ENCODE measurements at places on chromosomes 12 and 14.

DNA sequence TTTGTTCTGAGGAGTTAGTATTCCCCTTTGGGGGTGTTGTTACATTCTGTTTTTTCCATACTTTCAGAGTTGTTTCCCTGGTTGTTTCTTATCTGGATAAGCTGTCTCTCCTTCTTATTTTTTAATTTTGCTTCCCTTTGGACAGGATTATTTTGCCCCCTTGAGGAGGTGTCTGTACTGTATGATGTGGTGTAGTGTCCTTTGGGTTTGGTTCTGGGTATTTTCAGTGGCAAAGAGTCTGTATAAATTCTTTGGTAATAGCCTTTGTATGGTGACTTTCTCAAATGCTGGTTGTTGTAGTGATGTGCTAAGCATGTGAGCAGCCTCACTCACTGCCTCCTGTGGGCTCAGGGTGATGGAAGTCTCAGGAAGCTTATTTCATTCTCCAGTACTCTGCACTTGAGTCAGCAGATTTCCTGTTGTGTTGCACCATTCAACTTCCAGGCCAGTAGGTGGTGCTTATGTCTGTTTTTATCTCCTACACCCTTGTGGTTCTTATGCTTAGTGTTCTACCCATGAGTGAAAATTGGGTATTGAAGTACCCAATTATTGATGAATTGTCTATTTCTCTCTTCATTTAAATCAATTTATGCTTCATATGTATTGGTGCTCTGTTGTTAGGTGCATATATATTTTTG is 103.3 kb upstream of the PMCH start:
- DNase-seq = peak; percentile 13

DNA sequence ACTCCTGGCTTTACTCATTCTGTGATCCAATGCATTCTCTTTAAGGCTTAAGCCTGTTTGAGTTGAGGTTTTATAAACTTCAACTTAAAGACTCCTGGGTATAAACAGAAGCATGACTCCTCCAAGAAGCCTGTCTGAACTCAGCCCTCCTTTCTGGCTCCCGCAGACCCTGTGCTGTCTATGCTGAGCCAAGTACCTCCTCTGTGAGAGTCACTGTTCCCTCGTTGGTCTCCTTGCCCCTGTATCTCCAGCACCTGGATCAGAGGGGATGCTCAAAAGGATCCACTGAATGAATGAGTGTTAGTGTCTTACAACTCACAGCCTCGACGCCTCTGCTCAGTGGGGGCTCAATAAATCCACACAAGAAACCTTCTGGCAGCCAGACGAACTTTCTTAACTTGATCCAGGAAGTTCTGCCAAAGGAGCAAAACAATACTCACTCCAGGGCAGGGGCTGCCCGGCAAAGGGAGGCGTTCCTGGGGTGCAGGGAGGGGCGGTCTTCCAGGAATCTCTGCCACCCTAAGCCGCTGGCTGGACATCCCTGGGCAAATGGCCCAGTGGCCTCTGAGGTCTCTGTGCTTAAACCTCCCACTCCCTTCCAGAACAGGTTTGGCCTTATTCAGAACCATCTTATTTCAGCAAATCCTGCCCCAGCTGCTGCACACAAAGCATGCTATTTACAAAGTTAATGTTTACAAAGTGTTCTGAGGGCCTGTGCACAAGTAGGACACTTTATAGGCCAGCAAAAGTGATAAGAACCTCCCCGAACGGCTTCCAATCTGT is 32.9 kb downstream of the MAP1LC3B2 start:
- no peak for DNase-seq

- DNase-seq = no peak
These were observed 30.4 kb upstream of the VWF start for GRCh38 chr12:6154730-6155459.

GRCh38 chr12:117011988-117012805 is 87.0 kb downstream of the TESC start:
- no peak for DNase-seq

DNA sequence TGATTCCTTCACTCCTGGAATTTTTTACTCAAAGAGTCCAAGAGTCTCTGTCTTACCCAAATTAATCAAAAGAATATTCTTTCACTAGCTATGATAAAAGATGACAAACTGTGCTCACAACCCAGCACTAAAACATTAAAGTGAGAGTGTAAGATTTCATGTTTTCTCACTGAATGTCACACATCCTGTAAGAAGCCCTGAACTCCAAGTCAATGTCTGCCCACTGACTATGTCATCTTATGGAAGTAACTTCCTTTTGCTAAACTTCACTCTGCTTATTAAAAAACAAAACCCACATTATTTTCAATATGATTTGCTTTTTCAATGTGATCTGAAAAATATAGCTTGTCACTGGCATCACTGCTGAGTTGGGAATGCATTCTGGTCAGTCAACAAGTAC is 15.6 kb downstream of the SPRING1 start:
- DNase-seq = no peak

- no peak for DNase-seq
These were observed 1.2 kb upstream of the HECTD1 start for GRCh38 chr14:31208546-31209424.

- DNase-seq = no peak
These were observed 37.7 kb downstream of the KCNMB4 start for GRCh38 chr12:70403826-70404225.

DNA sequence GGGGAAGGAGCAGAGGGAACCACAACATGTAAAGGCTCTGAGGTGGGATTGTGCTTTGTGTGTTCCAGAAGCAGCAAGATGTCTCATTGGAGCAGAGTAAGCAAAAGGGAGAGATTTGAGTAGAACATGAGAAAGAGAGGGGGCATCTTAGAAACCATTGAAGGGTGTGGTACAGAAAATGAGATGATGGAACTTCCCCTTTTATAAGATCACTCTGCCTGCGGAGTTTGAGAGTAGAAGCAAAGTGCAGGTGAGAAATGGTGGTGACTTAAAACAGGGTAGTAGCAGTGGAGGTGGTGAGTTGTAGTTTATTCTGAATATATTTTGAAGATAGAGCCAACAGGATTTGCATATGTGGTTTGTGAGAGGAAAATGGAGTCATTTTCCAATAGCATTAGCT is 56.0 kb downstream of the FBXO34 start:
- no peak for DNase-seq

DNA sequence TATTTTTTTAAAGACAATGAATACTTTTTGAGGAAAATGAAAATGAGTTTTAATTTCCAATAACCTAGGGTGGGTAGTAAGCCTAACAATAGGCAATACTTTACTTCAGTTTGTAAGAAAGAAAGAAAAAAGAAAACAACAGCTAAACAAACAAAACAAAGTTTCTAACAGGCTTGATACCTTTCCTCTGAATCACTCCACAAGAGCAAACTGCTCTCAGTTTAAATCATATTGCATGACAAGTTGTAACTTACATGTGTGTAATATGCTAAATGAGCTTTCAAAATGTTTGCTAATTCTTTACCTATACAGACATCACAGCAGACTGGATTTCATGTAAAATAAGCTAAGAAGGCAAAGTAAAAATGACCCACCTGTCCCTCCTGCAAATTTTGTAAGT is 6.7 kb upstream of the LMO3 start:
- DNase-seq = no peak

DNA sequence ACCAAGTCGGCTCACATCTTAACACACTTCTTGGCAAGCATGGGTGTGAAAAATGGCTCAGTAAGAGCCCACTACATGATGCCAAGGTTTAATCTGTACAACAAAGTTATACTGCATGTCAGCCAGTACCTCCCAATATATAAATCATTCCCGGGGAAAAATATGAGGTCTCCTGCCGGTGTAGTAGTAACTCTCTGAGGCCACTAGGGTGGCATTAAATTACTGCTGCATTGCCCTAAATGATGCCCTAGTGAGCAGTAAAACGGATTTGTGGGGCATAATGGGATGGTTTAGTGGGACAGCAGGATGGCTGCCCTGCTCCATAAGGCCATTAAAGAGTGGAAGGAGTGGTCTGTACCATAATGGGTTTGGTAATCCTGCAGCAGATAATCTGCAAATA is 267.7 kb downstream of the MED13L start:
- no peak for DNase-seq

DNA sequence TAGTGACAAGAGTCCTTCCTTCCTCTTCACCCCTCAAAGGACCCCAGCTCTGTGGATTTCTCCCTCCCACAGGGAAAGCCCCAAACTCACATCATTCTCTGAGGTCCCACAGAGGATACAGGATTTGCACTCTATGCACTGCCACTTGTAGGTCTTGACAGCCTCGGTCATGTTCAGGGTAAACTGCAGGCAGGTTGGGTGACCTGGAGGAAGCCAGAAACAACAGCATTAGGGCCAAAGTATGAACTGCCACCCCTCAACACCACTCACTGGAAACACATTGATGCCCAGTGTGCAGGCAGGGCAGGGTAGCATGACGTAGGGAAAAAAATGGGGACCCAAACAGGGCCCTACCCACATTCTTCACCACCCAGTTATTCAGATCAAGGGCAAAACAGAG is 264.4 kb downstream of the DPF3 start:
- no peak for DNase-seq

- DNase-seq = no peak
These were observed 213.0 kb downstream of the ADAMTS20 start for GRCh38 chr12:43338848-43339526.

DNA sequence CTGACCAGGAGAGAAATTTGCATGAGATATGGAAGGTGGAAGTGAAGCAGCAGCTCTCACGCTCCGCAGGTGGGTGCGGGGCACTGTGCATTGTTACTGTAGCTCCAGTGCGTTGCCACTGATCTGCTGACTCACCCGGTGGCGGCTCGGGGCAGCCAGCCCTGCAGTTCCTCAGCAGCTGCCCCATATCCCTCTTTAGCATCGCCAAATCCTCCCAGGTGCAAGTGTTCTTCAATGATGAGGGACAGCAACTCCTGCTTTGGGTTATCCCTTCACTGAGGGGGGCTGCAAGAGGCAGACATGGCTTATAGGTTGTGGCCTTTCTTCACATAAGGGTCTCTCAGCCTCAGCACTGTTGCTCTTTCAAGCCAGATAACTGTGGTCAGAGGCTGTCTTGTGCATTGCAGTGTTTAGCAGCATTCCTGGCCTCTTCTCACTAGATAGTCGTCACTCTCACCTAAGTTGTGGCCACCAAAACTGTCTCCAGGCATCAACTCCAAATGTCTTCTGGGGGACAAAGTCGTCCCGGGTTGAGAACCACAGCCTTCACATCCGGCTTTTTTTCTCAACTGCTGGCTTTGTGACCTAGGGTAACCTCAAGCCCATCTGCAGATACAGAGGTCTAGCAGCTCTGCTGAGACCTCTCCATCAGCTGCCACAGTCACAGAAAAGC is 180.8 kb downstream of the EFCAB11 start:
- DNase-seq = peak; percentile 46

GRCh38 chr12:31832740-31833729 is 104.2 kb upstream of the AMN1 start:
- peak; percentile 65 for DNase-seq

GRCh38 chr12:45622210-45622937 is 107.1 kb upstream of the ARID2 start:
- no peak for DNase-seq

DNA sequence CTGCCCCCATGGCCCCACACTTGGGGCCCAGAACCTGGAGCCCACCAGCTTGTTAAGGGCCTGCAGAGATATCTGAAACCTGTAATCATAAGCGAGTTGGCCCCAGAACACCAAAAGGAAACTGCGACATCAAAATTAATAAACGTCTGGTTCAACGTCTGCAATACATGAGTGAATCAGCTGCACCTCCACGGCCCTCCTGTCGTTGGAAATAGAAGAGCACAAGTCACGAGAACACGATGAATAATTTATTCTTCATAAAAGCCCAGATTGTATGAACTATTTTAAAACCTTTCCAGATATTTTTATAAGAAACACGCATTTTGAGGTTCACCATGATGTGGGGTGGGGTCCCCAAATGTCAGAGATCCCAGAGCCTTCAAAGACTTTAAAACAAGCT is 9.7 kb upstream of the CMKLR1 start:
- no peak for DNase-seq

DNA sequence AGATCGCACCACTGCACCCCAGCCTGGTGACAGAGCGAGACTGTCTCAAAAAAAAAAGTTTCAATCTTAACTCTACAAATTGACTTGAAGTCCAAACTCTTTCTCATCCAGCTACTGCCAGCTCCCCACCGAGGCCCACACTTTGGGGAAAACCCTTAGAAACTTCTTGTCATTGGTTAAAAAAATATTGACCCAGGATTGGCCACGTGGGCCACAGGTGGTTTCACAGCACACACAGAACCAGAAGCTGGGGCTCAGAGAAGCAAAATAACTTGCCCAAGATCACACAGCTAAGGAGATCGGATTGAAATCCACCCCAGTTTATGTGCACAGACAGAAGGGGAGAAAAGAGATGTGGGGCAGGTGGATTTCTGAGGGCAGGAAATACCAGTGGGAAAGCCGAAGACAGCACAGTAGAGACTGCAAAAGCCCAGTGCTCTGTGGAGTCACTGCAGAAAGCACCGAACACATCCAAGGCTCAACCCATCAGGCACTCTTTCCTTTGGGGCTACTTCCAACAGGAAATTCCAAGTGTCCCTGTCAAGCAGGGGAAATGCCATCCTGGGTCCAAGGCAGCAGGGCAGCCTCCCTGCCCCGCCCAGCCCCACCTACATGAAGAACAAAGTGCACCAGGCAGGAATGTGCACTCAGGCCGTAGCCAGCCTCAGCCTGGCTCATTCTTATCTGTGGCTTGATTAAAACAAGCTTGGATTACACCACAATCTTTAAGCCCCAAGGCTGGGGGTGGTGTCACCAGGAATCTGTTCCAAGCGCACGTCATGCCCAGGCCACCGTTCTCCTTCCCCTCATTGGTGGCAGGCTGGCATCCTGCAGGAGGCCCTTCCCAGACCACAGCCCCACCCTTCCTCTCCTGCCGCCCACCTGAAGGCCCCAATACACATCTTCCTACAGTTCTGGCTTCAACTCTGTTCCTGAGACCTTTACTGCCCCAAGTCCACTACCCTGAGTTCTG is 72.5 kb downstream of the ITPK1 start:
- no peak for DNase-seq

GRCh38 chr12:108613548-108613947 is 15.7 kb upstream of the TMEM119 start:
- DNase-seq = no peak

DNA sequence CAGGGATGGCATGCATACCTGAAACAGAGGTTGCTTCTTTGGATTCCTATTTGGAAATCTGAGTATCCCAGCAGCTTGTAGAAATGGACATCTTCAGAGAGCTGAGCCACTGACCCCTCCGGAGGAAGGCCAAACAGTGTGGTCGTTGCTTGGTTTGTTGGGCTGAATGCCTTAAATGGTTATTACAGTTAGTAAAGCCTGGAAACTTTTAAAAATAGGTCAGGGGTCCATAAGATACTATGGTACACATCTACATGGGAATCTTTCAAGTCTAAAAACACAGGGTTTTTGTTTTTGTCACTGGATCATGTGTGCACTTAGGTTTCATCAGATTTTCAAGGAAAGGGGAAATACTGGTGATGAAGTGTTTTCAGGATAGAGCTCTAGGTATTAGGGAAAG is 7.7 kb downstream of the DYRK2 start:
- DNase-seq = no peak
